ENCODE measurements at places on chromosomes 6 and 20.

- DNase-seq, result no peak
These were observed 3.1 kb upstream of the ZNF831 start for GRCh38 chr20:59160389-59161115.

DNA sequence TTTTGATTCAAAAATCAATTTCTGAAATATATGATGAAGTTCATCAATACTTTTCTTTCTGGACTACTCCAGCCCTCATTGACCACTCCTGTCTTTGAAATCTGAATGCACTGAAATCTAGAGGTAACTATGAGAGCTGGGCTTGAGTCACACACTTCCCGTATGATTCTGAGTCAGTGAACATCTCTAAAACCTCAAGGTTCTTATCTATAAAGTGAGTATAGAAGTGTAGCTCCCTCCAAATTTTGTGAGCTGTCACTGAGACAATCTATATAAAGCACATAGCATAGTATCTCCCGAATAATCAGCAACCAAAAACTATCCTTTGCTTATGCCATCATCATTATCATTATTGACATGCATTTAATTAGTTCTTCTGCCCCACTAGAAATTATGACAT is 182.4 kb downstream of the TSHZ2 start:
- no peak for DNase-seq

DNA sequence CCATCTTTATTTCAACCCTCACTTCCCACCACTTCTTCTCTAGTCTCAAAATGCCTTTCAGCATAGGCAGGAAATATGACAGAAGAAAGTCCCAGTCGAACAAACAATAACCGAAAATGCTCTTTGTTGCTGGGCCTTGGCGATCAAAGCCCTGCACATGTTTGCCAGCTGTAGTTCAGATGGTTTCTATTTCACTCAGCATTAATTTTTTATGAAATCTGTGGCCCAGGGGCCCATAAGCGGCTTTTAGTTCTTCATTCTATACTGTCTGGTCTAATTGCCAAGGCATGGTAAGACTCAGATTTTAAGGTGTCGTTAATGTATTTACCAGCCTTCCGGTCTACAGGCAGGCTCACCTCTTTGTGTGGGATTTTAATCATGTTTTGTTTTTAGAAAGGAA is 10.9 kb upstream of the F13A1 start:
- peak; percentile 84 for DNase-seq

DNA sequence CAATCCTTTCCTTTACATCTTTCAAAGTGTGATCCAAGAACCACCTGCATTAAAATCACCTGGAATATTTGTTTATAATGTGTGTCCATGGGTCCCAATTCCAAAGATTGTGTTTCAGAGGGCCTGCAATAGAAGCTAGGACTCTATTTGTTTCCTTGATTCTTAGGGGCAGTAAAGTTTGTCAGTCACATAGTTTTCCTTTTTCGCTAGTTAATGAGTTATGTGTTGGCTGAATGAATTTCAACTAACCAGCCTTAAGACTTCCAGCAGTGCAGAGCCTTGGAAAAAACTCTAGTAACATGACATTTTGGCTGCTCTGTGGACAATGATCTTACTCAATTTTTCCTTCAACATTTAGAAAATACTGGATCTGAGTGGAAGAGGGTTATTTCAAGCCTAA is 11.3 kb downstream of the FAM217A start:
- no peak for DNase-seq

GRCh38 chr6:137051790-137052472 is 7.2 kb upstream of the IL20RA start:
- no peak for DNase-seq

DNA sequence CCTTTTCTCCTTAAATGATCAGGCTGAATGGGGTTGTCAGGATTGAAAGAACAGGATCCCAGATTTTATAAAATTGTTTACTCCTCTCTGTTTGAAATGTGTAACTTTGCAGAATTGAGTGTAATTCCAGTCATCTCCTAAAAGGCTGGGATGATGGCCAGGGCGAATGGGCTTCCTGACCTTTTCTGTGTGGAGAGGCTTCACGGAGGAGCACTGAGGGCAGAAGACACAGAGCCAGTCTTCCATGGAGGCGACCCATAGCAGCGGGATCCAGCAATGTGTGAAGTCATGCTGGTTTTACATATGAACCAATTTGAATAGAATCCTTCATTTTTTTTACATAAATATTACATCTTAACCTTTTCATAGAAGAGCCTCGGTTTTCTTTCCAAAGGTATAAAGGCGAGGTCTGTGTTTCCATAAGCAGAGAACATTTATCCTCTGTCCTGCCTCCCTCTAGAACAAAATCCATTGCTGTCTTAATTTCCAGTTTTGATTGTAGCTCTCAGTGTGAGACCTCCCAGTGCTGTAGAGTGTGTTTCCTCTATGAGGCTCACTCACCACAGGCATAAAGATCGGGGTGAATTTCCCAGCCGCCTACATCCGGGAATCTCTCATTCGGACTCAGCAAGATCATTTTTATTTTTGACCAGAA is 369.7 kb upstream of the FLRT3 start:
- DNase-seq, result no peak

DNA sequence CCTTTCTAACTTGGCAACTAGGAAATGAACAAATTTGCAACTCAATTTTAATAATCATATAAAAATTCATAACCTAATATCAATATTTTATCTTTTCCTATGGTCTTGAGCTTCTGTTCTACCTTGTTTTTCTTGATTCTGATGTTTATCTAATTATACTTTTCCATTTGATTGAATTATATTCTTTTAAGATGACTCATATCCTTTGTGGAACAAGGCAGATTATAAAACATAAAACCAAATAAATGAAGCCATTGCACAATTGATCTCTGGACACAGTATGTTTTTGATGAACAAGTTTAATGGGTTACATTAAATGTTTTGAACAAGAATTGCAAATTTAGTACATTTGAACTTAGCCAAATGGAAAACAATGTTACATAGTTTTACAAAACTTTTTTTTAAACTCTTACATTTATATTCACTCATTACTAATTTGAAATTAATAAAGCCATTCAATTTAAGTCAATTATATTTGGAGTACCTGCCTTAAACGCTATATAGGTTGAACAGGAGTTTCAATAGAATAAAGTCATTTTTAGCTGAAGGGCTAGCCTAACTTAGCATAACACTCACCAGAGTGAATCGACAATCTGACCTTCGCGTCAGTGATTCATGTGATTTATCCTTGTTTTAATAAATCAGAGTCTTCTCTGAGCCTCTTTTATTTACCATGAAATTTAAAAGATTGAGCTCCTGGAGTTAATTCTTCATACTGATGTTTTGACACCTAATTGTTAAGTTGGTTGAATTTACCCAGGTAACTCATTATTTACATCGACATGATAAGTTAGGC is 3.8 kb downstream of the NCOA7 start:
- no peak for DNase-seq

GRCh38 chr20:53986037-53986650 is 84.2 kb downstream of the BCAS1 start:
- no peak for DNase-seq

- no peak for DNase-seq
These were observed 229.7 kb downstream of the PRL start for GRCh38 chr6:22067122-22067521.

GRCh38 chr6:56956491-56956890 is 1.6 kb downstream of the BEND6 start:
- DNase-seq, result no peak

DNA sequence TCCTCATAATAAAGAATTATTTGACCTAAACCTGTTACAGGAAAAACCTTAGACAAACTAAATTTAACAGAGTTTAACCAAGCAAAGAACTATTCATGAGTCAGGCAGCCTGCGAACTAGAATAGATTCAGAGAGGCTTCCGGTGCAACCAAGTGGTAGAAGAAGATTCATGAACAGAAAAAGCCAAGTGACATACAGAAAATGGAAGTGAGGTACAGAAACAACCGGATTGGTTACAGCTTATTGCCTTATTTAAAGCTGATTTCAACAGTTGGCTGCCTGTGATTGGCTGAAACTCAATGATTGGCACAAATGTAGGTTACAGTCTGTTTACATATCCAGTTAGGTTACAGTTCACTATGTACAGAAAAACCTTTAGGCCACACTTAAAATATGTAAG is 10.1 kb downstream of the PPP1R3G start:
- no peak for DNase-seq

GRCh38 chr6:35146453-35146852 is 5.3 kb upstream of the TCP11 start:
- peak; percentile 60 for DNase-seq

GRCh38 chr6:156849806-156850205 is 72.6 kb downstream of the ARID1B start:
- DNase-seq, result peak; percentile 24
